Activated CD4-positive, alpha-beta T cell treated with anti-CD3 and anti-CD28 coated beads, Interleukin-2, amount 10 ng/mL, durations not matched to agents 7 days and 5 days (primary cell): ENCODE measurements at places on chromosomes 6 and 20.

GRCh38 chr6:73969971-73970970 lies 274.3 kb downstream of the CD109 start:
- H3K27ac ChIP-seq = no peak overlapping the region
- no peaks in the 10 kb centered on the region for H3K4me1 ChIP-seq
- no peaks in the 10 kb centered on the region for H3K27me3 ChIP-seq
- no peaks in the 10 kb centered on the region for H3K36me3 ChIP-seq

- H3K27me3 ChIP-seq = no peaks in the 10 kb centered on the region
- no peaks in the 10 kb centered on the region for H3K36me3 ChIP-seq
- no peak overlapping the region for H3K4me3 ChIP-seq
Observed at GRCh38 chr6:82144852-82145340, 102.6 kb downstream of the IBTK start.

- H3K27ac ChIP-seq = no peak overlapping the region
- DNase-seq = no peak
- no peaks in the 10 kb centered on the region for H3K36me3 ChIP-seq
Observed at GRCh38 chr6:51430589-51430988, 611.9 kb downstream of the TFAP2B start.

DNA sequence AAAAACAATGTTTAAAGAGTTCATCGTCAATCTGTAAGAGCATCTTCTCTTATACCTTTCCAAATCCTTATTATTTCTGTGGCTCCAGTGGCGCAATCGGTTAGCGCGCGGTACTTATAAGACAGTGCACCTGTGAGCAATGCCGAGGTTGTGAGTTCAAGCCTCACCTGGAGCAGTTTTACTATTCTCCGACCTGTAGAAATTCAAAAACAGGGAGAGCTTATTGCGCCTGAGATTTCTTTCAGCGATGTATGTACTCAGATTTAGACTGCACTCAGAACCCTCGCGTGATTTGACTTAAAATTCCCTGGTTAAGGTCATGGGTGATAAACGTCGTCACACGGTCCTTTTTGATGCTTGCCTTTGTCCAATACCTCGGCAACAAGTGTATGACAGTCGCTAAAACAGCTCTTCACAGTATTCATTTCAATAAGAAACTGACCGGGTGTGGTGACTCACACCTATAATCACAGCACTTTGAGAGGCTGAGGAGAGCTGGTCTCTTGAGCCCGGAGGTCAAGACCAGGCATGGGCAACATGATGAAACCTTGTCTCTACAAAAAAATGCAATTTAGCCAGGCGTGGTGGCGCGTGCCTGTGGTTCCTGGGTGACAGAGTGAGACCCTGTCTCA lies 11.9 kb downstream of the GPX5 start:
- H3K36me3 ChIP-seq = no peaks in the 10 kb centered on the region
- peaks cover 19% of the 10 kb centered on the region for H3K4me1 ChIP-seq
- H3K4me3 ChIP-seq = peak overlapping the region; percentile 53
- no peak overlapping the region for H3K27ac ChIP-seq
- H3K27me3 ChIP-seq = peaks cover 60% of the 10 kb centered on the region

- no peak for DNase-seq
- peaks cover 6% of the 10 kb centered on the region for H3K4me1 ChIP-seq
- H3K4me3 ChIP-seq = no peak overlapping the region
- peaks cover 10% of the 10 kb centered on the region for H3K27me3 ChIP-seq
Observed at GRCh38 chr20:17524560-17524959, 6.6 kb downstream of the BFSP1 start.

DNA sequence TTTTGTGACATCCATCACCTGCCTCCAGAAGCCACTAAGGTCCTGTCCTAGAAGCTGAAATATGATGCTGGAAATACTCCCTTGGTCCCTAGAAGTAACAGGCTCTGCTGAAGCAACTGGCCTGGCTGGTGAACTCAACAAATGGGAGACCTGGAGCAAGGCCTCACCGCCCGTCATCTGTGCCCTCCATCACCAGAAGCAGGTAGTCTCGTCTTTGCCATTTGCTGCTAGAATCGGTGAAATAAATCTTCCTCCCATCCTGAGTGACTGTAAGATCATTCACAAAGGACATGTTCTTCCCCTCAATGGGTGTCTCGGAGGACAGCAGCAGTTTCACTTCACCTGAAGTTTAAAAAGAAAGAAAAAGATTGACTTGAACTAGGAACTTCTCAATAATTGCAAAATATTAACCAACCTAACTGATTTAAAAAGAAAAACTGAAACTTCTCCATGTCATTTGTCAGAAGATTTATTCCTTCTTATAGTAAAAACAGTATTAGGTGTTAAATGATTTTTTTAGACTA lies 21.0 kb downstream of the CST7 start:
- H3K27me3 ChIP-seq = no peaks in the 10 kb centered on the region
- no peak for DNase-seq
- peaks cover 55% of the 10 kb centered on the region for H3K36me3 ChIP-seq
- no peaks in the 10 kb centered on the region for H3K4me1 ChIP-seq
- H3K27ac ChIP-seq = peak overlapping the region; percentile 17

- H3K4me3 ChIP-seq = no peak overlapping the region
- H3K27me3 ChIP-seq = peaks cover 4% of the 10 kb centered on the region
- no peak overlapping the region for H3K27ac ChIP-seq
- DNase-seq = no peak
Observed at GRCh38 chr6:152316024-152316423, 321.1 kb downstream of the SYNE1 start.

- no peak within 1 kb of the TSS for H3K4me3 ChIP-seq
- H3K36me3 ChIP-seq = peaks cover 4% of the 10 kb centered on the region
- peaks cover 1% of the 10 kb centered on the region for H3K4me1 ChIP-seq
- H3K27ac ChIP-seq = no peak within 1 kb of the TSS
- no peak for DNase-seq
Observed at GRCh38 chr20:62816884-62817873, at the start of gene COL9A3. TSS of gene COL9A3 (plus strand) at chr20:62817050. CDS start at chr20:62817065, 15 bp downstream.

DNA sequence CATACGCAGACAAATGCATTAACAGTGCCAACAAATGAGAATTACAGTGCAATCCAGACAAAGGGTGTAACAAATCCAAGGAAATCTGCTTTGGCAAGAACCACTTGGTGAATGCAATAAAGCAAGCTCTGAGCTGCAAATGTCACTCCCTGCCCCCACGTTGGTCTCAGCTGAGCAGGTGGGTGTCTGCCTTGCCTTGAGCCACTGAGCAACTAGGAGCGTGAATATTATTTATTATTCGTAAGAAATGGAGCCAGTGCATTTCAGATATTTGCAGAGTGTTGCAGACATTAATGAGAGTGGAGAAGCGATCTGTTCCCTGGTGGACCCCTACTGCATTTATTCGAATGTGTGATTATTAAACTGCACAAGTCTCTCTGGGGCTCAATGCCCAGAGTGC lies 36.6 kb upstream of the F13A1 start:
- no peak overlapping the region for H3K27ac ChIP-seq
- H3K4me1 ChIP-seq = no peaks in the 10 kb centered on the region
- no peak overlapping the region for H3K4me3 ChIP-seq
- H3K36me3 ChIP-seq = no peaks in the 10 kb centered on the region
- peaks cover 13% of the 10 kb centered on the region for H3K27me3 ChIP-seq

- no peaks in the 10 kb centered on the region for H3K36me3 ChIP-seq
- DNase-seq = no peak
- H3K27ac ChIP-seq = no peak overlapping the region
- H3K27me3 ChIP-seq = peaks cover 54% of the 10 kb centered on the region
- peak overlapping the region; percentile 39 for H3K4me3 ChIP-seq
- H3K4me1 ChIP-seq = peaks cover 4% of the 10 kb centered on the region
Observed at GRCh38 chr6:17393892-17394631, 667 bp downstream of the CAP2 start.

GRCh38 chr6:133306931-133307330 lies 65.8 kb downstream of the EYA4 start:
- DNase-seq = no peak
- H3K4me3 ChIP-seq = no peak overlapping the region
- no peaks in the 10 kb centered on the region for H3K27me3 ChIP-seq
- no peaks in the 10 kb centered on the region for H3K4me1 ChIP-seq

- DNase-seq = peak; percentile 9
- H3K4me1 ChIP-seq = no peaks in the 10 kb centered on the region
- peaks cover 4% of the 10 kb centered on the region for H3K27me3 ChIP-seq
- H3K27ac ChIP-seq = no peak overlapping the region
Observed at GRCh38 chr20:10696650-10697049, 22.9 kb upstream of the JAG1 start.

DNA sequence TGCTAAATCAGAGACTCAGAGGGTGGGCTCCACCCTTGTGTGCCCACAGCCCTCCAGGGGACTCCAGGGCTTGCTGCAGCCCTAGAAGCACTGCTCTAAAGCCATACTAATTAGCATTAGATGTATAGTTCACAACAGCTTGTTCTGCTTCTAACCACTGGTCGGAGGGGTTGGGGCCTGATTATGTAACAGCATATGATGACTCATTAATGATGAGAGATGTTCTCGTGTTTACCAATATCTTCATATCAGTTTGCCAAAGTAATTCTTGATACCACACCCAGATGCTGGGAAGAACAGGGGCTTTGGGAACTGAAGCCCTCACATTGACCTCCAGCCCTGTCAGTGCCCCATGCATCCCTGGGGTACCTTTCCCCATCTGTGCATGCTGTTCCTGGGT lies 104.1 kb upstream of the FOXA2 start:
- no peak overlapping the region for H3K27ac ChIP-seq
- no peaks in the 10 kb centered on the region for H3K27me3 ChIP-seq
- no peak overlapping the region for H3K4me3 ChIP-seq
- no peaks in the 10 kb centered on the region for H3K36me3 ChIP-seq

GRCh38 chr20:43987531-43987930 lies 72.9 kb downstream of the TOX2 start:
- H3K4me1 ChIP-seq = peaks cover 11% of the 10 kb centered on the region
- no peak overlapping the region for H3K4me3 ChIP-seq
- H3K27me3 ChIP-seq = peaks cover 5% of the 10 kb centered on the region
- no peak for DNase-seq

GRCh38 chr6:78614961-78615360 lies 252.4 kb upstream of the IRAK1BP1 start:
- H3K4me1 ChIP-seq = no peaks in the 10 kb centered on the region
- H3K27ac ChIP-seq = no peak overlapping the region
- no peak for DNase-seq
- H3K4me3 ChIP-seq = no peak overlapping the region
- no peaks in the 10 kb centered on the region for H3K27me3 ChIP-seq

DNA sequence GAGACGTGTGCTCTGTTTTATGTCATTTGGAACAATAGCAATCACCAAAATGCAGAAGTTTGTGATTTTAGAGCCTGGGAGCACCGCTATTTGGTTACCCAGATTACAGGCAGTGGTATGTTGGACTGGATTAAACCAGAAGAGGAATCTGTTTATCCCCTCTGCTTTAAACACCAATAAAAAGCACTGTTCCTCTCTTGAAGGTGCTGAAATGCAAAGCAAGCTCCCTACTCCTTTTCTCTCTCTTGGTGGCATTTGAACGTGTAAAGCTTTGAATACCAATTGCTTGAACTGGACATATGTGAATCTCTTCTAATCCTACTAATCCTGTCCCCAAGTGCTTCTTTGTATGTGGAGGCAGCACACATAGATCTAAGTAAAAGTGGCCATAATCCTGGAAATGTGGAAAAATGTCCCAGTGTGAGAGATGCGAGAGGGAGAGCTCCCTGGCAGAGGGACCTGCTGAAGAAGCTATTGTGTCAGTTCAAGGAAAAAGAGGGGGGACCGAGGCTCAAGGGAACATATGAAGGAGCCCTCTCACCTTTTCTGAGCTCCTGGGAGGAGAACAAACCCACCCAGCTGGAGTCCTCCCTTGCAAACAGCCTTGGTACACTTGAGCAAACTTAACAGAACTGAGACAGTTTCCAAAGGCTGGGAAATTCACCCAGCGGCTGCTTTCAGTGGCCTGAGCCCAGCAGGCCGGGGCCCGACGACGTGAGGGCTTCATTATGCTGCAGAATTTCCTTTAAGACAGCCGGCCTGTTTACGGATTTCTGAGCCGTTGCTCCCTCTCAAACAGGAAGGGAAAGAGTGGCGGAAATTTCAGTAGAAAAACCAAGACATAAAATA lies 18.8 kb upstream of the OLIG3 start:
- H3K27me3 ChIP-seq = peaks cover 84% of the 10 kb centered on the region
- no peak for DNase-seq
- no peaks in the 10 kb centered on the region for H3K4me1 ChIP-seq
- H3K36me3 ChIP-seq = peaks cover 6% of the 10 kb centered on the region
- H3K27ac ChIP-seq = no peak overlapping the region

- no peak overlapping the region for H3K4me3 ChIP-seq
- H3K36me3 ChIP-seq = no peaks in the 10 kb centered on the region
- no peaks in the 10 kb centered on the region for H3K27me3 ChIP-seq
Observed at GRCh38 chr20:24379484-24379927, 89.9 kb upstream of the SYNDIG1 start.

DNA sequence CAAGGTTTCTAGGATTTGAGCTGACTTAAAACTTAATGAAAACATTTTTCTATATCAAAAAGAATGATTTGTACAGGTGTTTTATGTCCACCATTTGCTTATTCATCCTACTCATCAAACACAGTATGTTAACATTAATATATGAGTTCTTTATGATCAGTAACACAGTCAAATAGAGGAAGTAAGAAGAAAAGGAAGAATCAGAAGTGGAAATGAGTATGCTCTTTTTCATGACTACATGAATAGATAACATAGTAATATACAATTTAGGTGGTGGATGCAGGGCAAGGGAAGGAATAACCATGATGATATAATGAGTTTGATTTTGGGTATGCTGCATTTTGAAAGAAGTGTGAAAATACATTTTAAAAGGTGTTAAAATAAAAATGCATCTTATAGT lies 16.5 kb downstream of the KPNA5 start:
- no peaks in the 10 kb centered on the region for H3K27me3 ChIP-seq
- H3K36me3 ChIP-seq = peaks cover 52% of the 10 kb centered on the region

DNA sequence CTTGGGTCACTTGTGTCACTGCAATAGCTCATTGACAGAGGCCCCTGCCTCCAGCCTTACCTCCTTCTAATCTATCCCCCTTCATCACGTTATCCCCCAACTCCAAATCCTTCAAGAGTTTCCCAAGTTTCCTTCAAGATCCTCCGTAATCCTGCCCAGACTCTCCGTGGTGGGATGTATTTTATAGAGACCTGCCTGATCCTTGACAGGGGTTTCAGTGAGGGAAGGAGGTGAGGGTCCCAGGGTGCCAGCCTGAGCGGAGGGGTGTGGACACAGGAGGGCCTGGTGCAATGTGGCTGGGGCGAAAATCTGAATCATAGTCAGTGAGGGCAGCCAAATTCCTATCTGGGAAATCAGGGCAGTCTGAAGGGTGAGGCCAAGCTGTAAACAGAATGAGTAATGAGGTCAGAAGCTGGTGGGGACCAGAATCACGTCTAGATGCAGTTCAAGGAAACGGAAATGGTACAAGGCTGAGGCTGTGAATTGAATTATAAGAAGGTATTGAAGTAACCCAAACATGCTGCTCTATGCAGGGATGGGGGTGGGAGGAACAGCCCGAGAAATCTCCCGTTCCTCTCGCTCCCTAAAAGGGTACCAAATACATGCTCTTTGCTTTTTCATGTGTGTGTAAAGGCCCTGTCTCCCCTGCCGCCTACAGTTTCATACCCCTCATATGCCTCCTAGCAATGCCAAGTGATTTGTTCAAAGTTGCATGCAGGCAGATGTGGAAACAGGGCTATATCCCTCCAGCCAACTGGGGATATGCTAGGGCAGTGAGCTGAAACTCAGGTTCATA lies 35.4 kb upstream of the PIM1 start:
- no peaks in the 10 kb centered on the region for H3K36me3 ChIP-seq
- peaks cover 28% of the 10 kb centered on the region for H3K4me1 ChIP-seq
- H3K27me3 ChIP-seq = no peaks in the 10 kb centered on the region
- peak overlapping the region; percentile 61 for H3K27ac ChIP-seq
- DNase-seq = peak; percentile 9
- peak overlapping the region; percentile 16 for H3K4me3 ChIP-seq

GRCh38 chr6:158323561-158323958 lies 11.3 kb downstream of the TULP4 start:
- no peak for DNase-seq
- peaks cover 44% of the 10 kb centered on the region for H3K4me1 ChIP-seq
- H3K27ac ChIP-seq = no peak overlapping the region
- H3K27me3 ChIP-seq = no peaks in the 10 kb centered on the region
